ENCODE measurements at places on chromosomes 1 and 21.
A peak's percentile ranks its signal among the peaks of the same experiment; 100 is the strongest.

GRCh38 chr1:112807999-112808398 is 92.9 kb upstream of the PPM1J start:
- DNase-seq, result no peak

DNA sequence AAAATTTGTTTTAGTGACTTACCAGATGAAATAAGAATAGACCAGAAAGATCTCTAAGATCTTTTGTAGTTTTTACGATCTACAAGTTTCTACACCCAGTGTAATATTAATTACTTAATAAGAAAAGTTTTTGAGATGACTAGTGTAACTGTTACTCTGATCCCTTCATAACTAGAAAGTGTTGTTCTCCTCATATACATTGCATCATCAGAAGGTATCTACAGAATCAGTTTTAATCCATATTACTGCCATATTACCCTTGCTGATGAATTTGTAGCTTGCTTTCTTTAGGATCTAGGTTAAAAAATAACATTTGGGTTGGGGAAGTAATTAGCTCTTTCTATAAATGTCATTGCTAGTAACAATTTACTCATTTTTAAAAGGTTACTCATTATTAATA is 72.5 kb downstream of the GPR161 start:
- DNase-seq, result no peak

- no peak for DNase-seq
Measured at GRCh38 chr1:47930210-47930840, 66.9 kb downstream of the TRABD2B start.

GRCh38 chr1:29485096-29485925 is 249.0 kb downstream of the PTPRU start:
- DNase-seq, result no peak

DNA sequence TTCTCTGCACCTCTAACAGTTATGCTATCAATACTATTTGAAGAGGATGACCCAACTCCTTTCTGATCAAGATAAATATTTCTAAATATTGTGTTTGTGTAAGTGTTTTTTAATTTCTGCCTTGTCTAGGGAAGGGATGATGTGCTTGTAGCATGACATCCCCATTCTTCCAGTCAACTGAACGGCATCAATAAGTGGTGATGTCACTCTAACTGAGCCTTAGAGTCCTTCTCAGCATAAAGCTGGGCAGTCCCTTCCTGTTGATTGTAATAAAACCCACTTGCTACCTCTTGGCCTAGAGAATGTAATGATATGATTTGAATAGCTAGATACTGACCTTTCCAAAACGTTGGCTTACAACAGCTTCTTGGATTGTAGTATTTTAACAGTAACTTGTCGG is 52.5 kb upstream of the KCNJ6 start:
- DNase-seq, result no peak

DNA sequence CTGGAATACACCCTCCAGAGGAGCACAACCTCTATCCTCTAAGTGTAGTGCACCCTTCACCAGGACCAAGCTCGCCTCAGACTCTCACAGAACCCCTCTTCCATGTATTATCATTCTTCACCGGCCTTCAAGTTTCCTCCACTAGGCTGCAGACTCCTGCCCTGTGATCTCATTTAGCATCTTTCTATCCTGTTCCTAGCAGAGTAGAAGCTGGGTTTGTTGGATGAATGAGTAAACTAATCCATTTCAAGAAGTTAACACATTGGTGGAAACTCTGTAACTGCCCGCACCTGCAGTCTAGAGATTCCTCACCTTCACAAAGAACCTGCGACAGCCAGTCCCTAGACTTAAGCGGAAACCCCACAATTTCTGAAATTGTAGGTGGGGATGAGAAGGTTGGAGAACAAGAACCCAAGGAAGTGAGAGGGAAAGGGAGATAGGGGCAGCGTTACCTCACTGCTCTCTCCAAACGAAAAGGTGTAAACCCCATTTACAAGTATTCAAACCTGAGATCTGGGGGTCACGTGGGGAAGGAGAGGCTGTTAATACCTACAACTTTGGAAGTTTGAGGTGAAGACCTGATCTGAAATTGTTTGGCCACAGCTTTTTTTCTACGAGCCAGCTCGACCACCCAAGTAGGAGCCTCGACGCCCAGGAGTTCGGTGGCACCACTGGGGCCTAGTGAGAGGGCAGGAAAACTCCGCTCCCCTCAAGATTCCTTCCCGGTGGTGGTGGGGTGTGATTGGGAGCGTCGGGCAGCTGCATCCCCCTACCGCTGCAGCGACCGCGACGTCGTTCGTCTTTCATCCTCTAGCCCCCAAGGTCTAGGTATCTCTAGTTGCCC is 1.2 kb downstream of the PTPN14 start:
- no peak for DNase-seq

GRCh38 chr1:119143706-119144105 is 3.3 kb upstream of the WARS2 start:
- DNase-seq, result no peak

DNA sequence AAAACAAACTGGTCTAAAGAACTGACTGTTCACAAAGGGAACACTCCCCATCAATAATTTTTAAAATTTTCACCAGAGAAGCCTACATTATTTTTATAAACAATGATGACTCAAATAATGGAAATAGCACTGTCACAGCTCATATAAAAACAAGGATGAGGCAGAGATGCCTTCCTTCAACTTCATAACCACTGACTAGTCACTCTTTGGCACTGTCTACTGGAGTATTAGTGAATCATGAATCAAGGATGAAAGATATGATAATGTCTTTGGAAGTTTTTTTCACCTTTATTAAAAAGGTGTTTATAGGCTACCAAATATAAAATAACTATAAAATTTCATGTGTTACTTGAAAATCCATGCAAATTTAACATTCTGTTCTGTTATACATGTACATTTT is 316.9 kb downstream of the VAV3 start:
- no peak for DNase-seq

GRCh38 chr1:3415260-3416090 is 39.0 kb upstream of the ARHGEF16 start:
- no peak for DNase-seq

- no peak for DNase-seq
Measured at GRCh38 chr1:8422510-8423268, 104.8 kb downstream of the SLC45A1 start.

DNA sequence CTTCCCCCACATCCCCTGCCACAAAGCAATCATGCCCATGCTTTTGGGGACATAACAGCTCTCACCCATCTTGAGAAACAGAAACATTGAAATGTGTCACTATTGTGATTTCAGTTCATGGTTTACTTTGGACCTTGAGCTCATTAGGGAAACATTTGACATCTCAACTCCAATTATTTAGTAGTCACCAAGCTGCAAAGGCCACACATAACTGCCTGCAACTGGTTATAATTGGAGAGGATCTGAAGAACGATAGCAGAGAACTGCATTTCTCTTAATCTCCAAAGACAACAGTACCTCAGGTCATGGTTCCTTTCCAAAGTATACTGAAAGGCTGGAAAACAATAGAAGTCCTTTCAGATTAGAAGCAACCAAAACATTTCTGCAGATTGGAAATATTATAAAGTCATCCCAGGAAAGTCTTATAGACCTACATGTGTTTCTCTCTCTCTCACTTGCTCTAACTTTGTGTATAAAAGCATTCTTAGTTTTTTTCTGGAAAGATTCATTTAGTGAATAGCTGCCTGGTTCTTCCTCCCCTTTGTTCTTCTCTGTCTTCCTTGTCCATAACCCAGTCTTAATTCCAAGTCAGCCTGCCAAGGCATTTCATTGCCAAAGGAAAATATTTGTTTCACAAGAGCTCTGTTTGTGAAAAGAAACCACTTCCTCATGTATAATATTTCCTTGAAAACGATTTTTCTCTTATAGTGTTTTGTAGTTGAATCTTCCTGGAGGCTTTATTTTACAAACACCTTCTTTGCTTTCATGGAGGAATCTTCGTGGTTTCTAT is 426.8 kb downstream of the ADGRL2 start:
- peak; percentile 44 for DNase-seq

GRCh38 chr1:223835754-223836153 is 10.0 kb downstream of the TP53BP2 start:
- no peak for DNase-seq

DNA sequence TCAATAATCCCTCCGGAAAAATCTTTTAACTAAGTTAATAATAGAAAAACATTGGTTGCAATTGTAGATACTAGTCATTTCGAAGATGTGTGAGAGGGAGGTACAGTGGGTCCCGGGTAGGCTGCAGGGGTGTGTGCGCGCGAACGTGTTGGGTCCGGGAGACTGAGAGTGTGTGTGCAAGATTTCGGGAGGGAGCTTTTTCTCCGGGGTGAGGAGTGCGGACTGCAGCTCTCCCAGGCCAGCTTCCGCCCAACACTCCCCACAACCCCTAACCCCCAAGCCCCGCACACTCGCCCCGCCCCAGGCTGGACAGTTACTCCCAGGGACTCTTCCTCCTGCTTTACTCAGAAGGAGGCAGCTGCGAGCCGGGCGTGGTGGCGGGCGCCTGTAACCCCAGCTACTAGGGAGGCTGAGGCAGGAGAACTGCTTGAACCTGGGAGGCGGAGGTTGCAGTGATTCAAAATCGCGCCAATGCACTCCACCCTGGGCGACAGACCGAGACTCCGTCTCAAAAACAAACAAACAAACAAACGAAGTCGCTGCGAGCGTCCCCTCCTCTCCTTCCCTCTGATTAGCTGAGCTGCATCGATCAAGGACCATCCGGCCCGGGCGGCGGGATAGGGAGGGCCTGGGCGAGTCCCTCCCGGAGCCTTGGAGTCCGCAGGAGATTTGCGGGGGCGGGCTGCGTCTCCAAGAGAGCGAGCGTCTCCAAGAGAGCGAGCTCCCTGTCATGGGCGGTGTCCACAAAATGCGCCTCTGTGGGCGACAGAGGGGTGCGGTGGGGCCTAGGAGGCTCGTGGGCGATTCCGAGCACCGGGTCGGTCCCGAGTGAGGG is 28.3 kb upstream of the PPM1J start:
- no peak for DNase-seq

GRCh38 chr1:65904681-65905083 is 112.0 kb downstream of the PDE4B start:
- peak; percentile 9 for DNase-seq

DNA sequence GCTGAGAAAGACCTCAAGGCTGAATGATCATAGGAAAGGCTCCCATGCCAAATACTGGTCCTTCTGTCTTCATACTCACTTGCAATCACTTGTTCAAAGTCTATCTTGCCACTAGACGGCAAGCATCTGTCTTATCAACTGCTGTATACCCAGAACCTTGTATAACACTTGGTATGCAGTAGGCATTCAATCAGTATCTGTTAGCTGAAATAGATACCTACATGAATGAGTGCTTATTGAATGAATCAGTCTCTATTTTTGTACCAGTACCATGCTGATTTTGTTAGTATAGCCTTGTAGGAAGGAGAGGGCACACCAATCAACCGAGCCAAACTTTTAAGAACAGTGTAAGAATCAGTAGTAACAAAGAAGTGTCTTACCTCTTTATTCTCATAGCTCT is 80.6 kb downstream of the NIBAN1 start:
- no peak for DNase-seq

GRCh38 chr1:145824499-145824842 is 471 bp downstream of the POLR3C start:
- no peak for DNase-seq

- DNase-seq, result no peak
Measured at GRCh38 chr1:50666849-50667248, 243.6 kb upstream of the DMRTA2 start.

- DNase-seq, result no peak
Measured at GRCh38 chr1:18144062-18144461, 36.5 kb downstream of the IGSF21 start.

DNA sequence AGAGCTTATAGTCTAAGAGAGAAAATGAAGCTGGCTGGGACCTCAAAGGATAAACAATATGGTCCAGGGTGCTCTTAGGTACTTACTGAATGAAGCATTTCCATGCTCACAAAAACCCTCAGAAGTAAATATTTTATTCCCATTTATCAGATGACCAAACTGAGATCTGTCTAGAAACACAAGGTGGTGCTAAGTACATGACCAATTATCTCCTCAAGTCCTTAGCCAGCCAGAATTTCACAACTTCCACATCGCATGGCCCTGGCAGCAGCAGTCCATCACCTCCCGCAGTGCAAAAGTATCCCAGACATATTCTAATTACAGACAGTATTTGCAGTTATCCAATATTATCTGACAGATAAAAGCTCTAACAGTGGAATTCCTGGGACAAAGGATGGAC is 321.7 kb upstream of the PROX1 start:
- no peak for DNase-seq

- no peak for DNase-seq
Measured at GRCh38 chr1:43344267-43344850, 6.7 kb downstream of the MPL start.

DNA sequence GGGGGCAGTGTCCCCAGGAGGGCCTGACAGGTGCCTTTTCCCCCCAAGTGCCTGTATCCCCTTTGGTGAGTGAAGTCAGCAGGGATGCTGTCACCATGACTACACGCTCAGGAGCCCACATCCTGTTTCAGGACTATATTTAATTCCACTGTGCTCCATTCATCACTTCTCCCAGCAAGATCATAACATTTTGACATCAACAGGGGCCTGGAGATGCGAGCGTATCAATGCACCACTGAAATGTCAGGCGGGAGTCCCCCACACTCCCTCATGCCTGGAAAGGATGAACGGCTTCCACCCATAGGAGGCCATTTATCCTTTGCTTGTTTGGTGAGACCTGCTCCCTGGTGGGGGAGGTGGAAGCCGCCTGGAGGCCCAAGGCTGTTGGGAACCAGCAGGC is 119.1 kb downstream of the PTPRU start:
- DNase-seq, result no peak

DNA sequence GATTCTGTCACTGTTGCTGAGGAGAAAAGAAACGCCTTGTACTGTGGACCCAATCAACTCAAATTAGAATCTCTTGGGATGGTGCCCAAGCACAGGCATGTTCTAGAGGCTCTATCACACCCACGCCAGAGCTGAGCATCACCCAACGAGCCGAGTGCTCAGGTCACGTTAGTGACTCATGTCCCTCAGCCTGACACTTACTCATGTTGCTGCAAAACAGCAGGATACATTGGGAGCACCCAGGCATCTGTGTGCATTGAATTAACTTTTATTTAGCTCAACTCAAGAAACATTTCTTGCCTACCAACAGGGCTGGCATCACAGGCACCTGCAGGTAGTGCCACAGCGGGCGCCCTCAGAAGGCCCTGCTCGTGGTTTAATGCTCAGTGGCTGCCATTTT is 149.8 kb downstream of the ETS2 start:
- no peak for DNase-seq

- no peak for DNase-seq
Measured at GRCh38 chr1:235644693-235645305, 4.8 kb downstream of the GNG4 start.

- no peak for DNase-seq
Measured at GRCh38 chr1:167904652-167905130, 9.2 kb downstream of the ADCY10 start.

- no peak for DNase-seq
Measured at GRCh38 chr1:170290276-170290675, 144.5 kb downstream of the NTMT2 start.

- DNase-seq, result no peak
Measured at GRCh38 chr1:157390651-157391050, 161.7 kb downstream of the FCRL5 start.

DNA sequence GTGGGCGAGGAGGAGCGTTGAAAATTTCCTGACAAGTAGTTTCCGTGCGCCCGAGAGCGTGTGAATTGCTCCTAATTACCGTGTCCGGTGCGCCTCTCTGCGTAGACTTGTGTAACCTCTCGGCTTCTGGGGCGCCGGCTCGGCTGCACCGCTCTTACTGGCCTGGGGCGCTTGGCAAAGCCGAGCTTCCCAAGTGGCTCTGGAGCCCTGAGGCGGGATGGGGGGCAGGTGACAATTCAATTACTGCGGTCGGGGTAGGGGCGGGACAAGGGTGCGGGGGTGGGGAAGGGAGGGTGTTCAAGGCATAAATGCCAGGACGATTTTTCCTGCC is 392 bp upstream of the DMRTA2 start:
- no peak for DNase-seq

GRCh38 chr1:191460234-191460633 is 698.0 kb upstream of the RGS18 start:
- no peak for DNase-seq
